Activated T-cell treated with anti-CD3 and anti-CD28 coated beads for 48 hours (primary cell): ENCODE measurements at places on chromosomes 7 and 10.
A peak's percentile ranks its signal among the peaks of the same experiment; 100 is the strongest.

DNA sequence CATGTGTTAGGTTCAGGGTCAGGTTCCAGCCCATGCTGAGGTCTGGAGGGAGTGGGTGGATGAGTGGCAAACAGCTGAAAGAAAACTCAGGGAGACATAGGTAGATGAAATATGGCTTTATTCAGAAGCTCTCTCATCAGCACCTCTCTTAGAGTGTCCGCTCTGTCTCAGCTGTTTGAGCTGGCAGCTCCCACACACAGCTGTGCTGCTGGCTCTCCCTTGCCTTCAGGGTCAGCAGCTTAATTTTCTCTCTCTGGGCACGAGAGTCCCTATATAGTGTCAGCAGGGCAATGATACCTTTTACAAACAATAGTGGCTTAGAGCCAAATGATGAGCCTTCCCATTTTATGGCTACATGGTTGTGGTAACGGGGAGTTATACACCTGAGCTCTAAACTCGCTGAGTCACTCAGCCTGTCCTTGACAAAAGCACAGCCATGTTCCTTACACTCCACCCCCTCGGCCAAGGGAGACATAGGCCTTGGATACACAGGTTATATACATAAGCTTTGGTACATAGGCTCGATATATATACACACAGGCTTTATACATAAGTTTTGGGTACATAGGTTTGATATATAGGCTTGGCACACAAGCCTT lies 10.4 kb downstream of the RNF133 start:
- no peak for DNase-seq

DNA sequence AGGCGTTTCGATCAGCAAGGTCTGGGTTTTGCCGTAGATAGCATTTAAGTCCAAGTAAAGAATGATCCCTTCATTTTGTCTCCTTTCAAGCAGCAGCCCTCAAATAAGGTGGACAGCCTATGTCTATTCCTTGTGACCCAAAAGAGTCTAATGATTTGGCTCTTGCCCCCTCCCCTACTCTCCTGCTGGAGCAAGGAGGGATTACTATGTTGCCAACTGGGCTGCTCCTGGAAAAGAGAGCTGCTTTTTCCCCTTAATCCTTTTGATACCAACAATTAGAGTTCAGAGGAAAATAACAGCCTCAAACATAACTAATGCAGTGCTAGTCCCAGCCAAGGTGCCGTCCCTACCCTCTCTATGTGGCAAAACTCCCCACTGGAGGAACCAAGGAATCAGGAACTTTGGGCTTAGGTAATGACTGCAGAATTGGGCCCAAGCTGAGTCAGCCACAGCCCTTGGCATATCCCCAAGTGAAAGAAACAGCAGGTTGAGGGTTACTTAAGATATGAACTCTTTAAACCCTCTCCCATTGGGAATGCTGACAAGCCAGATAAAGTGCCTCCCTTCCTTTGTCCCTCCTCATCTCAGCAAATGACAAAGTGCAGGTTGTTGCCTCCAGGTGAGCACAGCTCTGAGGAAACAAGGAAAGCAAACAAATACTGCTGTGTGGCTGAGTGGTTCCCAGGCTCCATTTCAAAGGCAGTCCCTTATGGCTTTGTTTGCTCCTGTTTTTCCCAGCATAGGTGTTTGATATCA lies 643.7 kb downstream of the INHBA start:
- no peak for DNase-seq

GRCh38 chr10:61452655-61453641 lies at the start of gene TMEM26:
Gene TMEM26 (minus strand): TSS chr10:61453381. CDS start chr10:61453081, 300 bp downstream.
- DNase-seq = no peak

DNA sequence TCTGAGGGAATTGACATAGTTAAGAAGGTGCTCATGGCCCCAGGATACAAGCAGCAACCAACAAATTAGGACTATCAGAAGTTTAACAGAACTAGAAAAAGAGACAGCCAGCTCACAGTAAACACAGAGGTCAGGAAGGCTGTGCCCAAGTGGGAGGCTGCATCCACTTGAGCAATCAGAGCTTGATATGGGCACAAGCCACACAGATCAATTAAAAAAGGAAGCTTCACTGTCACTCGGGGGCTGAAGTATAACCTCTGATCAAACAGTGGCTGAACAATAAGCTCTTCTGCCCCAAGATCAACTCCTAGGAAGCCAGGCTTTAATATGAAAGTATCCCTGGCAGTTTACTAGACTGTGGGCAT lies 40.0 kb downstream of the ZNF438 start:
- no peak for DNase-seq

GRCh38 chr10:23099816-23100215 lies 4.4 kb downstream of the MSRB2 start:
- DNase-seq = no peak

- DNase-seq = no peak
Observed at GRCh38 chr10:124390471-124391187, 28.1 kb downstream of the OAT start.

DNA sequence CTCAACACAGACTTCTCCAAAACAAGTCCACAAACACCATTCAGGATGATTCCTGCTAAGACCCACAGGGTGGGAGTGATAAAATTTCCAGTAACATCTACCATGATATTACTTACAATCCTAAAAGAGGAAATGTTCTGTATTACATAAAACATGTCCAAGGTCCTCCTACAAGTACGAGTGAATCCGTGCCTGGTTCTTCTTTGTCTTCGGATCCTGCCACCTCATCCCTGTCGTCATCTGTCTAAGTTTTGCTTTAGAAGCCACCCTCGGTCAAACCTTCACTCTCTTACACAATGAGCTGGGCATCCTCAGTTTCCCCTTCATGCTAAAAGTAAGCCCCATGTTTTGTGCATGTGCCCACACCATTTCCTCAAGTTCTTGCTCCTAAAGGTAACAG lies 279.0 kb downstream of the KCNMA1 start:
- DNase-seq = no peak

DNA sequence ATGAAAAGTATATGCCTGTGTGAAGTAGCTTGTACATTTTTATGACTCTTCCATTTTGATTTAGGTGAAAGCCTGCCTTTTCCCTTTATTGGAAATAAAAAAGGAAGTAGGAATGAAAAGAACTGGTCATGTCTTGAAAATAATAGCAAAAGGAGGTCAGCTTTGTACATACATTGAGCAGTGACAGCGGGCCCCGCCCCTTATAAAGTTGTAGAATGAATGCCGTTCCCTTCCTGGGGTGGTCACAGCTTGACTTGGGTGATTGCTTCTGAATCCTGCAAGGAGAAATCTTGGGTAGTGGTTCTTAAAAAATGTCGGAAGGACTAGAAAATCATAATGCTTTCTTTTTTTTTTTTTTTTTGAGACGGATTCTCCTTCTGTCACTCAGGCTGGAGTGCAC lies 31.7 kb downstream of the CAMK1D start:
- DNase-seq = no peak

- no peak for DNase-seq
Observed at GRCh38 chr7:24301703-24302102, 17.7 kb downstream of the NPY start.

GRCh38 chr10:44042075-44042770 lies 342.7 kb downstream of the CXCL12 start:
- DNase-seq = no peak

DNA sequence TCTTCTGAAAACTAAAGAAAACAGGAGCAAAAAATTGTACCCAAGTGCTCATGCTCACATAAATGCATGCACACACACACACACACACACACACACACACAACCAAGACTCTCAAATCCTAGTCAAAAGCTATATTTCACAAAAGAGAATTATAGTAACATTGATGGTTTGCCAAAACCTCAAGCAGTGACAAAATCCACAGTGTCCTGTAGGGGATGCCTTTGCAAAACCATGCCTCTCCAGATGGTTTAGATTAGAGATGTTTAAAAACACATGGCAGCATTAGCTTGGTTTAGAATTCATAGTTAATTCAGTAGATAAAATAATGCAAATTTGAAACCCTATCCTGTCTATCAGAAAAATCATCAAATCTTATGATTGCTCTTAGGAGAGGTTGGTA lies 232.2 kb downstream of the DYNC1I1 start:
- DNase-seq = no peak

GRCh38 chr10:4011136-4011812 lies 226.3 kb upstream of the KLF6 start:
- DNase-seq = no peak

- DNase-seq = no peak
Observed at GRCh38 chr10:46025406-46025805, 5.0 kb downstream of the NCOA4 start.

DNA sequence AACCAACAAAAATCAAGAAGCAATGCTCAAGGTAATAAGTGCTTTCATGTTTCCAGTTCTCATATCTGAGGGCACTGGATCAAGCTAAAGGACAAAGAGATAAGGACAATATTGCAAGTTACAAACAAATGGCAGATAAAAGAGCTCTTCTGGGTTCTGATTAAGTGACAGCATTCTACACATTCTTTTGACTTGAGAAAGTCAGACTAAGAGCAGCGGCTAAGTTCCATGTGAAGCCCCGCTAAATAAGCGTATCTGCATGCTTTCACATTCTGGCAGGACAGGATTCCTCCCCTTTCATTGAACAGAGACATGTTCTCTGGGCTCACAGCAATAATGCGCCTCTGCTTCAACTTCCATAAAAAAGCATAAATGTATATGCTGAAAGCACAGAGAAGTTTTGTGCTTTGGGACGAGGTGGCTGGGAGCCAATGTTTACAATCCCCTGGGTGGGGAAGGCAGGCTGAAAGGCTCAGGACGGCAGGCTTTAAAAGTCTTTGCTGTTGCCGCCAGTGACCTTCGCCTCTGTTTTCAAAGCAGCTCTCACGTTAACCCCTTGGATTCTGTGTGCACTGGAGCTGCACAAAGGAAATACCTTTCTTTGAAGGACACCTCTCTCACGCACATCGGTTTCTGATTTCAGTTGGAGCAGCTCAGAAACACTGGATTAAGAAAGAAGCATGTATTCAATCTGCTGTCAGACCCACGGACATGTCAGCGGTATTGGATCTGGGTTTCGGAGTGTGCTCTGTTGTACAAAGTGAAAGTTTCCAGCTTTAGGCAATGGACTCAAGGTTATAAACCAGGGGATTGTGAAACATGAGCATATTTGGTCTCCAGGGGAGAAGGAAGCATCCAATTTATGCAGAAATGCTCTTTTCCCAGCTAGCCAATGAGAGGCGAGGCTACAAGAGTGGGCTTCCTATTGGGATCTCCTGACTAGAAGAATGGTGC lies 105.4 kb upstream of the FAM133B start:
- DNase-seq = no peak

GRCh38 chr7:98737176-98737575 lies 120.1 kb downstream of the NPTX2 start:
- DNase-seq = no peak

DNA sequence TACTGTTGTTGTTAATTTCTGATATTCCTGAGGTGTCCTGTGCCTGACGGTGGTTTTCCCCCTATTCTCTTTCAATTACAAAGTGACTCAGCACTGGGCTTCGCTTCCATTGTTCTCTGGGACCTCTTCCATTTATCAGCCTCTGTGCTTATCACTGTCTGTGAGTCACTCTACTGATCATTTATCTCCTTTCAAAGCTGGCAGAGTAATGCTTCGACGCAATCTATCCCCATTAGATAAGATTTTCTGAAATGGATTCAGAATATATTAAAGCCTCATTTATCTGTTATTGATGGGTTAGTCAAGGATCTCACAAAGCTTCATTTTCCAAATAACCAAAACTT lies 679.2 kb downstream of the SDK1 start:
- DNase-seq = no peak

DNA sequence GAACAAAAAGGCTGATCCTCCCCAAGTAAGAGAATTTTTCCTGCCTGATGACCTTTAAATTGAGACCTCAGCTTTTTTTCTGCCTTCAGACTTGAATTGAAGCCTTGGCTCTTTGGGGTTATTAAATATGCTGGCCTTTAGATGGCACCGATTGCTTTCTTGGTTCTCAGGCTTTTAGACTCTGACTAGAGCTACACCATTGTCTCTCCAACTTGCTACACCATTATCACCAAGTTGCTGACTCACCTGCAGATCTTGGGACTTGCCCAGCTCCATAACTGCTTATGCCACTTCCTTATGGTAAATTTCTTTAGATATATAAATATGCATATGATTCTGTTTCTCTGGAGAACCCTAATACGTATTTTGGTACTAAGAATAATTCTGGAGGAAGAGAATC lies 3.1 kb upstream of the ABCA13 start:
- DNase-seq = no peak

DNA sequence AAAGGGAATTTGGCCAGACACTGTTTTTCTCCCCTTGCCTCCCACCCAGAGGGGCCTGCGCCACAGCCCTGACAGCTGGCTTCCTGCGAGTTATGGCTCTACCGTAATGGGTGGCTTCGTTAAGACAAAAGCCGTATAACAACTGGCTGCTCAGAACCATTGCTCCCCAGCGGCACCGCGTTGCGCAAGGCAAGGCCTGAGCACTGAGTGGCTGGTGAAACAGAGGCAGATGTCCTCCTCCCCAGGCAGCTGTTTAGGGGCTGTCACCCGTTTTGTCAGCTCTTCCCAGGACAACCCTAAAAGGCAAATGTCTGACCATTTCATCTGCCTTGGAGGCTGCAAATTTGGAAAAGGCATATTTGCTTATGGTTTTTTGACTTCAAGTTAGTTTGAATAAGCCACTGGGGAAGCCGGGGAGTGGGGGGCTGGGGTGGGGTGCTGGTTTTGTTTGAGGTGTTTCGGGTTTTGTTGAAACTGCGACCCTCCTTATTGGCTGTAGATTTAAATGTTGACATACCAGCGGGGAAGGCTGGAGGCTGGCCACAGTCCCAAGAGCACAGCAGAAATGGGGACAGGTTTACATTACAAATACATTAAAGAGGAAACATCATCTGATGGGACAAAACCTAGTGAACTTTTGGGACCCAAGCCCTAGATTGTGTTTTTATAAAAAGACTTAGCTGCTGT lies 681 bp upstream of the SPOCK2 start:
- DNase-seq = no peak

DNA sequence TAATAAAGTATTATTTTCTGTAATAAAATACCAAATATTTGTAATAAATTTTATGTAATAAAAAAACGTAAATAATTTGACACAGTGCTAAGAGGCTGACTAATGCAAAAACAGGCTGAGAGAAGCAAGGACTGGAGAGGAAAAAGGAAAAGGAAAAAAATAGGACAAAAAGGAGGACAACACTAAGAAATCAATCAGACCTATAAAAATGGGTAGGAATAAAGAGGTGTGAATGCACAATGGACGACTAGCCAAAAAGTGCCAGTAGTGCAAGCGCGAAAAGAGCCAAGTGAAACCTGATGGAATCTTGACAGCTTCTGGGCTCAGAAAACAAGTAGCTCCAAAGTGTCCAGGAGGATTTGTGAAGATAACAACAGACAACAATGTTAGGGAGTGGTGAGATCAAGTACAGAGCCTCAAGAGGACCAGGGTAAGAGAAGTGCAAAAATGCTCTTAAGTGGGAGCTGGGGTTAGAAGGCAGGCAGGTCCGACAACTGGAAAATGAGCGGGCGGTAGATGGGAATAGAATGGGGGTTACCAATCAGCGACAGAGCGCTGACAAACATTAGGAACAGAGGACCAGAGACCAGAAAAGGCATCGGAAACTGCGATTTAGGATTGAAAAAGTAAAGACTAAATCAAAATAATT lies 1.2 kb downstream of the BRAF start:
- DNase-seq = no peak

- DNase-seq = peak; percentile 19
Observed at GRCh38 chr7:43758822-43759683, 573 bp downstream of the BLVRA start.
